ENCODE measurements at places on chromosomes 2 and 18.

DNA sequence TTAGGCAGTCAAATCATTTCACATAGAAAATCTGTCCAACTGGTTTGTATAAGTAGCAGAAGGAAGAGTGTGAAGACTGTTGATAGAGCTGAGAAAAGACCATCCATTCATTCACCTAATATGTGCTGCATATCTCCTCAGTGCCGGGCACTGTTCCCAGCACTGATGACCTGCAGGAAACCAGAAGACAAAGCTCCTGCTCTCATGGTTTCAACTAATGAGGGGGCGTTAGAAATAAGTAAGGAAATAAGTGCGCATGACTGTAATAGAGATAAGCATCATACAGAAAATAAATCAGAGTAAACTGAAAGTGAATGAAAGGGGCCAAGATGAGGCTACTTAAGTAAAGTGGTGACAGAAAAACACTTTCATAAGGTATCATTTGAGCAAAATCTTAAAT is 427.5 kb upstream of the CDH20 start:
- DNase-seq, result no peak

DNA sequence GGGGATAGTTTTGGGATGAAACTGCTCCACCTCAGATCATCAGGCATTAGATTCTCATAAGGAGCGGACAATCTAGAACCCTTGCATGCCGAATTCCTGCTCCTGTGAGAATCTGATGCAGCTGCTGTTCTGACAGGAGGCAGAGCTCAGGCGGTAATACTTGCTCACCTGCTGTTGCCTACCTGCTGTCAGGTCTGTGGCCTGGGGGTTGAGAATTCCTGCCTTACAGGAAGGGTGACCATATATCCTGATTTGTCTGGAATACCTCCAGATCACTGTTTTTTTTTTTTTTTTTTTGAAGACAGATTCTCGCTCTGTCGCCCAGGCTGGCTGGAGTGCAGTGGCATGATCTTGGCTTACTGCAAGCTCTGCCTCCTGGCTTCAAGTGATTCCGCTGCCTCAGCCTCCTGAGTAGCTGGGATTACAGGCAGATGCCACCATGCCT is 21.7 kb downstream of the ACSL3 start:
- peak; percentile 73 for DNase-seq

DNA sequence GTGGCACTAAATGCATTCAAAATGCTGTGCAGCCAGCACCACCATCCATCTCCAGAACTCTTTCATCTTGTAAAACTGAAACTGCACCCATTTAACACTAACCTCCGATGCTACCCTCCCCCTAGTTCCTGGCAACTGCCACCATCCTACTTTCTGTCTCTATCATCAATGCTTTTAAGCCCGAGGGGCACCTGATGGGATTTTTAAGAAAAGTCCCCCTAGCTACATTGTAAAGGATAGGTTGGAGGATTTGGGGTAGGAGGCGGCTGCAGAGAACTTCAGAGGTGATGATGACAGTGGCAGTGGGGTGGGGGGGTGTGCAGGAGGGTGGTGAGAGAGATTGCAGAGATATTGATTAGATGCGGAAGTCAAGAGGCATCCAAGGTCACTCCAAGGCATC is 10.8 kb upstream of the YWHAQ start:
- no peak for DNase-seq

DNA sequence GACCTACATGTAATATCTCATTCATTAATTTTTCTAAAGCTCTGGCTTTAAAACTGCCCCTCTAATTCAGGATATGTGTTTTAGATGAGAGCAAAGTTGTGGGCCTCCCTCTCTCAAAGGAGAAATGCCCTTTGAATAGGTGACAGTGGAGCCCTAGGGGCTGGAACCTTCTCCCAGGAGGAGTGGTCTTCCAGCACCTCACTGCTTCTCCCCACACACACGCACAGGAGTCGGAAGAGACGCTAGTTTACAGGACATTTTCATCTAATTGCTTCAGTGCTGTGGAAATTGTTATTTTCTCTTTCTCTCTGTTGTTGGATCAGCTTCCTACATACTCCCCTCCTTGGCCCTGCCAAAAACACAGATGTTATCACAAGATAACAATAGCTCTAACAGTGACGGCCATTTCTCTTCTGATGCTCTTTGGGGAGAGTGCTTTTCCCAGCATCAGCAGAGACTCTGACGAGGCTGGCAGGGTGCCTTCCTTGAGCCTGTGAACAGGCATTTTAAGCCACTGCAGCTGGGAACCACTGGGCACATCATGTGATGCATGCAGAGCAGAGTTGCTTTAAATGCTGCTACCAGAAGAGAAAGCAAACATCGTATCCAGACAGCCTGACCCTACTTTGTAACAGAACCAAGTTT is 209.4 kb upstream of the SP5 start:
- peak; percentile 52 for DNase-seq

- DNase-seq, result no peak
Measured at GRCh38 chr2:2557475-2557874, 226.4 kb upstream of the MYT1L start.

- DNase-seq, result peak; percentile 62
Measured at GRCh38 chr2:191150600-191151330, at the start of gene STAT4. TSS of gene STAT4 (minus strand) at chr2:191150994. CDS start at chr2:191148203, 2,791 bp downstream.

GRCh38 chr18:63539904-63540510 is 2.2 kb upstream of the SERPINB12 start:
- no peak for DNase-seq

DNA sequence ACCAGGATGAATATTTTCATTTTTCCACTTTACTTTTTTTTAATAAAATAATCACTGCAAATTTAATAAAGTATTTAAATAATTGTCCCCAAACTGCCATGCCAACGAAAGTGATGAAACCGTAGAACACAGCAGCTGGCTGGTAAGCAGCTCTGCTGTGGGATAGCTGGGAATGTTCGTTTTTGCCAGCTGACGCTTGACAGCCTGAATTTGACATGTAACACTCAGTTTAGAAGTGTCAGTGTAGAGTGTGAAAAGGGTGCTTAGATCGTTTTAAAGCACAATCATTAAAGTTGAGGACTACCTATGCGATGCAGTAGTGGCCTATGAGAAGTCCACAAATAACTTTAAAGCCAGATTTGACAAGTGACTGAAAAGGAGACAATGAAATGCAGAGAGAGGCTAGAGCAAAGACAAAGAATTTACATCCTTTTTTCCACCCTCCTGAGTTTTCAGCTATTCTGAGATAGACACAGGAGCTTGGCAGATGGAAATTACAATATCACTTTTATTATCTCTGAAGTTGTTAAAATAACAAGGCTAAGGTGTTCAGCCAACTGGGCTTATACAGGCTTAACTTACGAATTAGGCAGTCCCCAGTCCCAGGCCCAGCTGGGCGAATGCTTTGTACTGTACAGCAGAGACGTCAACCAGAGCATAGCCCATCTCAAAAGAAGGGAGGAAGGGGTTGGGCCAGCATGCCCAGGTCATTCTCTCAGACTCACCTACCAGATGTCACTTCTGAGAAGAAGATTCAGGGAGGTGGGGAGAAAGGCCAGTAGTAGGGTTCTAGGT is 31.9 kb upstream of the SLC1A4 start:
- no peak for DNase-seq

GRCh38 chr2:217114117-217114516 is 254.3 kb upstream of the TNP1 start:
- no peak for DNase-seq

DNA sequence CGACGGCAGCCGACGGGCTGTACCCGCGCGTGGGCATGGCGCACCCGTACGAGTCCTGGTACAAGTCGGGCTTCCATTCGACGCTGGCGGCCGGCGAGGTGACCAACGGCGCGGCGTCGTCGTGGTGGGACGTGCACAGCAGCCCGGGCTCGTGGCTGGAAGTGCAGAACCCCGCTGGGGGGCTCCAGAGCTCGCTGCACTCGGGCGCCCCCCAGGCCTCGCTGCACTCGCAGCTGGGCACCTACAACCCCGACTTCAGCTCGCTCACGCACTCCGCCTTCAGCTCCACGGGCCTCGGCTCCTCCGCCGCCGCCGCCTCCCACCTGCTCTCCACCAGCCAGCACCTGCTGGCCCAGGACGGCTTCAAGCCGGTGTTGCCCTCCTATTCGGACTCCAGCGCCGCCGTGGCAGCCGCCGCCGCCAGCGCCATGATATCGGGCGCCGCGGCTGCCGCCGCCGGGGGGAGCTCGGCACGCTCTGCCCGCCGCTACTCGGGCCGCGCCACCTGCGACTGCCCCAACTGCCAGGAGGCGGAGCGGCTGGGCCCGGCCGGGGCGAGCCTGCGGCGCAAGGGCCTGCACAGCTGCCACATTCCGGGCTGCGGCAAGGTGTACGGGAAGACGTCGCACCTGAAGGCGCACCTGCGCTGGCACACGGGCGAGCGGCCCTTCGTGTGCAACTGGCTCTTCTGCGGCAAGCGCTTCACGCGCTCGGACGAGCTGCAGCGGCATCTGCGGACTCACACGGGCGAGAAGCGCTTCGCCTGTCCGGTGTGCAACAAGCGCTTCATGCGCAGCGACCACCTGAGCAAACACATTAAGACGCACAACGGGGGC is 2.0 kb downstream of the SP9 start:
- DNase-seq, result peak; percentile 85

GRCh38 chr2:211453311-211453887 is 897.0 kb downstream of the CPS1 start:
- DNase-seq, result no peak

Measured in ELF-1 (cell line).